Ureter (tissue), 1 donor: ENCODE measurements at places on chromosomes 5 and 9. TPM values are rescaled to one million over a fixed set of nuclear protein-coding genes. Genes with fewer than 3 reads are reported as not detected.

The AQP7 gene
- 8.3 TPM for total RNA-seq

- DNase-seq = no peak
Measured at GRCh38 chr9:128905964-128906363, 14.8 kb upstream of the PHYHD1 start.

DNA sequence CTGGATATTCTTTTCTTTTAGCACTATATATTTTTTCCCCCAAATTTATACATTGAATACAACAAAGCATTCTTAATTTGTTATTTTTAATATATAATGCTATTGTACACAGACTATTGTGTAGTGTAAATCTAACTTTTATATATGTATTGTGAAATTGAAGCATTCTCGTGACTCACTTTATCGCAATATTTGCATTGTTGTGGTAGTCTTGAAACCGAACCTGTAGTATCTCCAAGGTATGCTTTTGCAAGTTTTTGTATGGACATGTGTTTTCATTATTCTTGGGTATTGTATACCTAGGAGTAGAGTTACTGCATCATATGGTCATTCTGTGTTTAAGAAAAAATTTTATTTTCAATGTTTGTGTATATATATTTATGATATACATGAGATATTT lies 49.6 kb downstream of the NSD1 start:
- no peak for DNase-seq

DNA sequence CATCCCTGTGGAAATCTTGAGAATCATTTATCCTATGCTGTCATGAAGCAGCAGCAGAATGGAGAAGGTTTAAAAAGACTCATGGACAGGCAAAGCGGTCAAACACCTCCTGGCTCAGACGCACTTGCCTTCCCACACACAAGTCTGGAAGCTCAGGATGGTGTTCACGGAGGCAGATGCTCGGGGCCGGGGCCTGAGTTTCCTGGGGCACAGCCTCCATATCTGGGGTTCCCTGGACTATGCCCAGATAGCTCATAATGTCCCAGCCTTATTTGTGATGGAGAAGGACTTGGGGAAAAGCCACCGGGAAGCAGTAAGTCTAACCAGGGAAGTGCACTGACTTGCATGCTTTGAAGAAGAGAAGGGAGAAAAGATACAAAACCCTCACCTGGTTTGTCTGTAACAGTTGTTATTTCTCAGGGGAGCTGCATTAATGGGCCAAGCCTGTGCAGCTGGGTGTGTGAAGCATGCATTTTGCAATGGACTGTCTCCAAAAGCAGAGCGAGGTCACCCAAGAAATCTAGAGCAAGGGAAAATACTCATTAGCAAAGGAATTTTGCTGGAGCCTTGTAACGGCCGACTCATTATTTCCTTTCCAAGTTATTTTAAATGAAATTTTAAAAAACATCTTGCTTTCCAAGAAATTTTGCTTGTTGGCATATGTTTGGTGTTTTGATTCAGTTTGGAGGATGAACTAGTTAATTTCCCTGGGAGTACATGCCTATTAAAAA lies 3.4 kb downstream of the S1PR3 start:
- DNase-seq = no peak

The BSPRY gene
- 10.2 TPM for total RNA-seq

The TXNDC8 gene
- not detected for total RNA-seq

GRCh38 chr5:6659941-6660684 lies 26.9 kb downstream of the SRD5A1 start:
- DNase-seq = no peak

DNA sequence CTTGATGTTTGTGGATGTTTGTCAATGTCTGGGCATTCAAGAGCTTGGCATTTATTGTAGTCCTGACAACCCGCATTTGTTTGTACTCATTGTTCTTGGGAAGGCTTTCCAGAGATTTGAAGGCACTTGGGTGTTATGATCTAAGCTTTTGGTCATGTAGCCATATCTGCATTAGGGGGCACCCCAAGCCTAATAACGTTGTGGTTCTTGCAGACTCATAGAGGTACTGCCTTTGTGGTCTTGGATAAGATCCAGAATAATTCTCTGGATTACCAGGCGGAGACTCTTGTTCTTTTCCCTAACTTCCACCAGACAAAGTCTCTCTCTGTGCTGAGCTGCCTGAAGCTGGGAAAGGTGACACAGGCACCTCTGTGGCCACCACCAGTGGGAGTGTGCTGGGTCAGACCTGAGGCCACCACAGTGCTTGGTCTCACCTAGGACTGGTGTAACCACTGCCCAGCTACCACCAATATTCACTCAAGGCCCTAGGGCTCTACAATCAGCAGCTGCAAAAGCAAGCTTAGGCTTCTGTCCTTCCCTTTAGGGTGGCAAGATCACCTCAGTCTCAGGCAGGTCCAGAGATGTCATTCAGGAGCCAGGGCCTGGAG lies 144.4 kb upstream of the TAS2R1 start:
- no peak for DNase-seq

The FBXW11 gene
- 64.2 TPM for total RNA-seq

DNA sequence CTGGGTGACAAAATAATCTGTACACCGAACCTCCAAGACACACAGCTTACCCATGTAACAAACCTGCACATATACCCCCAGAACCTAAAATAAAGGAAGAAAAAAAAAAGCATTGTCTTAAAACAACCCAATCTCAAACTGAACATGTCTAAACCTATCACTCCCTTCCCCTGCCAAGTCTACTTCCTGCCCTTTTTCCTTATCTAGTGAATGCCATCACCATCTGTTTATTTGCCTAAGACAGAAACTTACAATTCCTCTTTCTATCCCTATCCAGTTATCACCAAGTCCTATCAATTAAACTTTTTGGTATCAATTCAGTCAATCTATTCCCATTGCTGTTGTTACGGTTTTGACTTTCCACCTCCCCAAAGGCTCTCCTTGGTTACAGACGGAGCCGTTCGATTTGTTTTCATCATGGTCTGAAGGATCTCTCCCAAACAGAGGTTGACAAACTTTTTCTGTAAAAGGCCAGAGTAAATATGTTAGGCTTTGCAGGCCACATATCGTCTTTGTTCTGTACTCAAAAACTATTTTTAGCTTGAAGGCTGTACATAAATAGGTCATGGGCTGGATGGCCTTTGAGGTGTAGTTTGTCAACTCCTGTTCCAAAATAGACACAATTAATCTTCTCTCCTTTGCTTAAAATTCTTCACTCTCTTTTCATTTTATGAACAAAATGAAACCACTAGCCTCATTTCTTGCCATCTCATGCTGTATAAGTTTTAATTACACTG lies 12.1 kb downstream of the NOL8 start:
- no peak for DNase-seq

DNA sequence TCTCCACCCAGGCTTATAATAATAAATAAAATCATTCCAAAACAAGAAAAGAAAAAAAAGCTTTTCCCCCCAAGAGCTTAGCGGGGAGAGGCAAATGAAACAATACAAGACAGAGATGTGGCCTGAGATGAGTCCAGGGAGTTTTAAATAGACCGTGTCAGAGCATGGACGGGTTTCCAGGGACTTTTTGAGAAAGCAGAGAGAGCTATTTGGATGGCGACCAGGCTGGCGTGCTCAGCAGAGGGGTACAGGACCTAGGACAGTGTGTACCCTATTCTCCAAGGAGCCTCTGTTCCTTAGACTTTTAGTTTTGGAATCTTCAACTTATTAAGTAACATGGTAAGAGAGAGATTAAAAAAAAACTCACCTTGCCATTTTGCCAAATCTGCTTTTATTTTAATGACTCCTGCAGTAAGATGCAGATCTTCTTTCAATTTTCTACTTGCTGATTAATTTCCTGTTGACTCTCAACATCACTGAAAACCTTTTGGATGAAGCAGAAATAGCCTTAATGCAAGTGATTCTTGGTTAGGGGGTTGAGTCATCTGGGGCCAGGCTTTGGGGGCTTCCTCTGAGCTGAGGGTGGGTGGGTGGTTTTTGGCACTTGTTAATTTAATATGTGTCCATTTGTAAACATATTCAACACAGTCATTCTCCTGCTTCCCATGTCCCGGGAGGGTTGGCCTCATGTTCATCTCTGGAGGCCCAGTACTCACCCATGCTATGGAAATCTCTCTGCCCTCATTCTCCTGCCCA lies 49.6 kb upstream of the OSMR start:
- no peak for DNase-seq

The GNA14 gene
- 12.4 TPM for total RNA-seq

DNA sequence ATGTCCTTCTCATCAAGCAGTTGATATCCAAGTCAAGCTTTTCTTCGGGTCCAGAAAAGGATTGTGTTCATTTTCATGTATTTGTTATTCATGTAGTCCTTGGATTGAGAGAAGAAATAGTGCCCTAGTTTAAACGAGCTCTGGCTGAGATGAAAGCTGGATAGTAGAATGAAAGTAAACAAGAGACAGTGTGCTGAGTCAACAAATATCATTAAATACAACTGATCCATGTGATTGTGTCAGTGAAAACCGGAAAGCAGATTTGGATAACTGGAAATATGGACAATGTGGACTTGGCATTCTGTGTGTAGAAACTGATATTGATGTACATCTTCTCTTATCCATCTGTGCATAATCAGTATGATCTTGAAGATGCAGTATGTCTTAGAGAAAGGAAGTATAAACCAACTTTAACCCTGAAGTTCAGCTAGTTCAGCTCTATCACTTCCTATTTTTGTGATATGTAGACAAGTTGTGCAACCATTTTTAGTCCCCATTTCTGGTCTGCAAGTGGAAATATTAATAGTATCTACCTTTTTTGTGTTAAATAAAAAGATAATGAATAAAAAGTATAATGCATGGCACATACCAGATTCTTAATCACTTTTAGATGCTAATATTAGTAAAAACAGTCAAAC lies 4.4 kb downstream of the MUSK start:
- no peak for DNase-seq

The CARTPT gene
- total RNA-seq = not detected

DNA sequence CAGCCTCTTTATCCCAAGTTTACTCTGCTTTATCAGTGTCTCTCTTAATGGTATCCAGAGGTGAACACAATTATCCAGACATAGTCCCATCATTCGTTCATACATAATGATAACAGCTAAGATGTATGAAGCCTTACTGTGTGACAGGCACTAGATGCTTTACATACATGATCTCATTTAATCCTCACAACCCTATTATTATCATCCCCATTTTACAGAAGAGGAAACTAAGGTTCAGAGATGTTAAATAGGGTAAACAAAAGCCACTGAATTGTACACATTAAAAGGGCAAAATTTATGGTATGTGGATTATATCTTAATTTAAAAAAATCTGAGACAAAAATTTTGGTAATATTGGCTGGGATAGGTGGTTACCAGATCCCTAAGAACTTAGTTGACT lies 124.1 kb upstream of the TBC1D2 start:
- DNase-seq = no peak

DNA sequence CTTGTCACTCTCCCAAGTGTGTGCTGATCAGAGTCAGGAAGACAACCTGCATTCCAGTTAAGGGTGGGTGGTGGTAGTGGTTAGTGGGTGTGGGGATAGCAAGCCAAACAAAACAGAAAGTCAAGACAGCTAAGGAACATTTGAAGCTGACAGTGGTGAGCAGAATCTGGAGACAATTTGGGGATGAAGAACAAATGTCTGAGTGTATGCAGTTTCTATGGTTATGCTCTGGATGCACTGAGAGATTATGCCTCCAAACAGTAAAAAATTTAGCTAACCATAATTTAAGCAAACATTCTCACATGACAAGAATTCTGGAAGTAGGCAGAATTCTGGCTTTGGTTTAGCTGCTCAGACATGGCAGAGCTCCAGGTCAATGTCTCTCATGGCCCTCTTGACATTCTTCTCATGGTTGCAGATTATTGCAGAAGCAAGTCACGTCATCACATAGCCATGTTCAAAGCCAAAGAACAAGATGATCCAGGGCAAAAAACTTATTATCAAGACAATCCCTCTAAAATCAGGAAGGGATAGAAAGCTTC lies 148.7 kb downstream of the LURAP1L start:
- no peak for DNase-seq

The OLFM1 gene
- total RNA-seq = 47.8 TPM

The SSBP2 gene
- total RNA-seq = 59.0 TPM

GRCh38 chr5:10946050-10946449 lies 185.0 kb upstream of the DAP start:
- no peak for DNase-seq

DNA sequence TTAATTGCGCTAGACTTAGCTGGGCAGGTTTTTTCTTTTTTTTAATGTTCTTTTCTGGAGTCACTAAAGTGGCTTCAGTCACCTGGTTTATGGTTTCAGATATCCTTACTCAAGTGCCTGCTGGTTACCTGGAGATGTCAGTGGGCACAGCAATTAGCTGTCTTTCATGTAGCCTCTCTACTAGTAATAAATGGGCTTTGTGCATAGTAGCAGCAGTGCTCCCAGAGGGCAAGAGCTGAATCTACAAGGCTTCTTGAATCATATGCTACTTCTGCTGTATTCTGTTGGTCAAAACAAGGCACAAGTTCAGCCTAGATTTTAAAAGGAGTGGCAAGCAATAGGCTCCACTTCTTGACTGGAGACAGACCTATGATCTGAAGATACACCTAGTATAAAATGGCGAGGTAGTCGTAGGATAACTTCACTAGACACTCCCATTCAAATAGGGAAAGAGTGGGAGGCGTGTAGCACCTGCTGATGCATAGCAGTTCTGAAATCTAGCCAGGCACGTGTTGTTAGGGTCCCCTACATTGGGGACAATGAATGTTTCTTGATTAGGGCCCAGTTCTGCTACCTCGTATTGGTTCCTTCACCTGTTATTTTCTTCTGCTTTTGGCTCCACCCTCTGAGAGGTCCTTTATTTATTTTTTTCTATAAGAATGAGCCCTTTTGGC lies 7.0 kb downstream of the SCAMP1 start:
- no peak for DNase-seq

GRCh38 chr9:135045928-135046738 lies 41.3 kb upstream of the OLFM1 start:
- peak; percentile 35 for DNase-seq

DNA sequence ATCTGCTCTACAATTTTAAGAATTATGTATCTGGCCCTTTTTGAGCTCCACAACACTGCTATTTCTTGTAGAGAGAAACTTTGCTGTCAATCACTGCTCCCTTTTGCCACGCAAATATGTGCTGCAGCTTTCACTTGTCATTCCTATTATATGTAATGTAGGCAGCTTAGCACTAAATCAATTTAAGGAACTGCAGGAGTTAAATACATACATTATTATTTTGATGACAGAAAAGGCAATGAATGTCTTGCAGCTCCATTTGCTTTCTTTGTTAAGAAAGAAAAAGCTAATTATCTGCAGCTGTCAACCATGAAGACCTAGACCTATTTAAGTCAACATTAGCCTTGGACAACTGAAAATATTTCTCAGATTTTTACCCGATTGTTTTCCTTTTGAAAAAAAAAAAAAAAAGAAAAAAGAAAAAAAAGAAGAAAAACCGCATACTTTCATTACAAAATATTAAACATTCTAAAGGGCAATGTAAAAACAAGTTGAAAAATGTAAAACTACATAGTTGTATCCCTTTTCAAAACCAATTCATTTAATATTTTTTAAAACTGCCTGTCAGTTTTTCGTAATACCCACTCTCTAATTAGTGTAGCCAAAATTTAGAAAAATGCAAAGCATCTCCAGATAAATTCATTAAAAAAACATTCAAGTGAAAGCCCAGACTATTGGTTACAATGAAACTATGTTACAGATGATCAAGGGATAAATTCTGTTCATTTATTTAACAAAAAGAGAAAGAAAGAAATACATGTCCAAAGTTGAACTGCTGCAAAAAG lies 57.2 kb downstream of the RFX3 start:
- no peak for DNase-seq

- DNase-seq = no peak
Measured at GRCh38 chr5:153753645-153754432, 263.4 kb downstream of the GRIA1 start.
